ENCODE measurements at places on chromosomes 7 and 10.

- DNase-seq: no peak
Observed at GRCh38 chr10:8874972-8875371, 820.5 kb downstream of the GATA3 start.

- DNase-seq: no peak
Observed at GRCh38 chr10:18984531-18984930, 64.1 kb upstream of the MALRD1 start.

- DNase-seq: no peak
Observed at GRCh38 chr7:50836646-50837045, 54.0 kb upstream of the GRB10 start.

DNA sequence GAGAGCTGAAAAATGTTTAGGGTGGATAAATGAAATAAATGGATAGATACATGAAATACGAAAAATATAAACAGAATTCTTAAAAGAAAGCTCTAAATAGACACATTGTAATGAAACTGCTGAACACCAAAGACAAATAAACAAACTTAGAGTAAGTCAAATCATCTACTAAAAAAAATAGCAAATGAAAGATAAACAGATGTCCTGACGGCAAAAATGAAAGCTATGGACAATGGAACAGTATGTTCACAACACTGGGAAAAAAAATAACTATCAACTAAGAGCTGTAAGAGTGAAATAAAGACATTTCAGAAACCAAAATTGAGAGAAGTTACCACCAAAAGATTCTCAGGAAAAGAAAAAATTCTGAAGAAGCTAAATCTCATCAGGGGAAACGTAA, 106.1 kb downstream of the SGMS1 start:
- no peak for DNase-seq

DNA sequence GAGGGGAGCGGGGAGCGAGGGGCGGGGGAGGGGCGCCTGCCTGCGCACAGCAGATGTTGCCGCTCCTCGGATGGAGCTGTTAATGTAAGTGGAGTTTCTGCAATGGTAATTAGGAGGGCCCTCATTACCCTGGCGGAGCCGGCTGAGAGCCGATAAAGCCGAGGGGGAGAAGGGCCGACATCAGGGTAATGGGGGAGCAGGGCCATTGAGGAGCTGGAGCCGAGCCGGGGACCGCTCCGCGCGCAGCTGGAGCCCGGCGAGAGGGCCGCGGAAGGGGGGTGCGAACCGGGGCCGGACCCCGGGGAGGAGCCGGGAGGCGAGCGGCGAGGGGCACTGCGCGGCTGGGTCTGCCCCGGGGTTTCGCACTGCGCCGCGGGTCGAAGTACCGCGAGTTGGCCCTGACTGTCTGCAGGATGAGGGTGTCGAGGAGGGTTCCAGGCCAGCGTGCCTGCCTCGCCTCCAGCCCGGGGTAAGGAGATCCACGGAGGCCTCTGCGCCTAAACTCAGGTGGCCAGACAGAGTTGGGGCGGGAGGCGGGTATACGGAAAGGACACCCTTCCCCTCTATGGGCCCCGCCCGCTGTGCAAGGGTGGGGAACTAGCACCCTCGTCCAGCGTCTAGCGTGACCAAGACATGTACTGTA, 55.0 kb upstream of the LBX1 start:
- DNase-seq: no peak

- DNase-seq: no peak
Observed at GRCh38 chr7:87933605-87933952, 472 bp upstream of the ADAM22 start.

DNA sequence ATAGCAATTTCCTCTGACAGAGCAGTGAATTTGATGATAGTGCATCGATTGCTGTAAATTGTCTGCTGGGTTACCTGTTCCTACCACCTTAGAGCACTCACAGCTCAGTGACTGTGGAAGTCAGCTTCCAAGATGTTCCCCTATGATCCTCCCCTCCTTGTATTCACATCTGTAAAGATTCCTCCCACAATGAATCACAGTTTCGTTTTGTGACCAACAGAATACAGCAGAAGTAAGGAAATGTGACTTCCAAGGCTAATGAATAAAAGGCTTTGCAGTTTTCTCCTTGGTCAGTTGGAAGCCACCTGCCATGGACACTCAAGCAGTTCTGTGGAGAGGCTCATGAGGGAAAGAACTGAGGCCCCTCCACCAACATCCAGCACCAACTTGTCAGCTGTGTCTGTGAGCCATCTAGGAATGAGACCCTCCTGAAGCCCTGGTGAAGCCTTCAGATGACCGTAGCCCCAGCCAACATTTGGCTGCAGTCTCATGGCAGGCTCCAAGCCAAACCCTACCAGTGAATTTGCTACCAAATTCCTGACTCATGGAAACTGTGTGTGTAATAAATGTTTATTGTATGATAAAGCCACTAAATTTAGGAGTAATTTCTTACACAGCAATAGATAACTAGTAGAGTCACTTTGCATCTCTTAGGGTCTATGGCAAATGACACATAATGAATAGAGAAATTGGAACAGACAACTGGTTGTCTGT, 309.5 kb upstream of the NPVF start:
- no peak for DNase-seq

GRCh38 chr7:121755286-121755685, 117.7 kb upstream of the PTPRZ1 start:
- DNase-seq: peak; percentile 0

GRCh38 chr10:123703195-123703790, 37.1 kb downstream of the GPR26 start:
- no peak for DNase-seq

- no peak for DNase-seq
Observed at GRCh38 chr7:115827305-115828045, 203.1 kb downstream of the TFEC start.

DNA sequence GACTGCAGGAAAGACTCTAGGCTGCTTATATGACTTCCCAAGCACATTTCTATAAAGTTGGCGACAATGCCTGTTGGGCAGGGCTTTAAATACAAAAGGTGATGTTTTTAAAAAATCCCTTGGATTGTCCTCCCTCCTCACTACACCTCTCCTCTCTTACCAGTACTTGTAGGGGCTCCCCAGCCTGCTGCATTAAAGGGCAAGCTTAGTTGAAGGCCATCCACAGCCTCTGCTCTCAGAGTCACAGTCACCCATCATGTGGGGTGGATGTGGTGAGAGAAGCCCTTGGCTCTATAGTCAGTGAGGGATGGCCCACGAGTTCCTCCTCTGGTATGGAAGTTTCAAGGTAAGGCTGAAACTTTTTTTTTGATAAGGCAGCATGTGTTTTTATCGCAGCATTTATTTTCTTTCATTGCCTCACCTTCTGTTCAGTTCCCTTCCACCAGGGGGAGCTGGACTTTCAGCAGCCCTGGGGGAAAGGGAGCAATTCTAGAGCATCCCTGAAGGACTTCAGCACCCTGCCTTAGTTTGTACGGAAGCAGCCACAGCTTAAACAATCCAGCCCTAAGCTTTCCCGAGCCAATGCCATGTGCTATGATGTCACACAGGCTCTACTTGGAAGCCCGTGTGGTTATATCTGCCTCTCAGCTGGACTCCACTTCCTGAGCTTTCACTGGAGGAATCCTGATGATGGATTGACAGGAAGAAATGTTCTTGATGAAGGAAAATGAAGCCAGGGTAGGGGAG, 131.9 kb downstream of the CALCR start:
- no peak for DNase-seq

- no peak for DNase-seq
Observed at GRCh38 chr10:95467162-95467599, 94.0 kb downstream of the SORBS1 start.

- no peak for DNase-seq
Observed at GRCh38 chr7:129055294-129055816, 444 bp upstream of the TNPO3 start.

GRCh38 chr10:125521721-125522680, 161.0 kb downstream of the TEX36 start:
- no peak for DNase-seq

GRCh38 chr7:38751416-38751815, 120.2 kb upstream of the AMPH start:
- no peak for DNase-seq

All from astrocyte (in vitro differentiated cells and primary cell).